Immature natural killer cell (primary cell): ENCODE measurements at places on chromosomes 16 and 17.

DNA sequence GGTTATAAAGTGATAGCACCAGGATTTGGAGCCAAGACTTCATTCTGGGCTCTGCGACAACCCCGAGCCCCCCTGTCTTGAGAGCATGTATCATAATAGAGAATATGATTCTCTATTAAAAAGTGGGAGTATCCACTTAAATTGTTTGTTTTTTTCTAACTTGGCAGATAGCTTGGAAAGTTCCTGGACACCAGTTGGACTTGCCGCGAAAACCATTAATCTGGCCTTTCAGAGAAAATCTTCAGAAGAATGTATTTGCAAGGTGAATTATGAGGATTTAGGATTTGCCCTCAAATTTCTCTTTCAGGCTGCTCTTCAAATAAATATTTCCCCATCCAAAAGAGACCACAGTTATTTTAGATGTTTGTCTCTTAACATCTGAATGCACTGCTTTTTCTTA lies 53.5 kb downstream of the MARCHF10 start:
- no peak for DNase-seq

DNA sequence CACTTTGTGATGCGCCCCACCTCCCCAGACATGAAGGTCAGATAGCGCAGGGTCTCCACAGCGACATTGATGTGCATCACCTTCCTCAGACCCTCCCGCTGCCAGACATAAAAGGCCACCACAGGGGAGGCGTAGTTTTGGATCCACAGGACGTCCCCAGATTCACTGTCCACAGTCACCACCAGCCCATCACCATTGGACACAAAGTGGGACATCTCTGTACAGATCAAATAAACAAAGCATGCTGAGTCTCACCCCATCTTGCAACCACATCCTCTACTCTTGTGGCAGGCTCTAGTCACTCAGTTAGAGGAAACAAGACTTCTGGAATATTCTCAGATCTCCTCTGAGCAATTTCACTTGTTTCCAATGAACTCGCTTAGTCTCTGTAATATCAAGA lies 46.3 kb upstream of the ICAM2 start:
- peak; percentile 87 for DNase-seq

DNA sequence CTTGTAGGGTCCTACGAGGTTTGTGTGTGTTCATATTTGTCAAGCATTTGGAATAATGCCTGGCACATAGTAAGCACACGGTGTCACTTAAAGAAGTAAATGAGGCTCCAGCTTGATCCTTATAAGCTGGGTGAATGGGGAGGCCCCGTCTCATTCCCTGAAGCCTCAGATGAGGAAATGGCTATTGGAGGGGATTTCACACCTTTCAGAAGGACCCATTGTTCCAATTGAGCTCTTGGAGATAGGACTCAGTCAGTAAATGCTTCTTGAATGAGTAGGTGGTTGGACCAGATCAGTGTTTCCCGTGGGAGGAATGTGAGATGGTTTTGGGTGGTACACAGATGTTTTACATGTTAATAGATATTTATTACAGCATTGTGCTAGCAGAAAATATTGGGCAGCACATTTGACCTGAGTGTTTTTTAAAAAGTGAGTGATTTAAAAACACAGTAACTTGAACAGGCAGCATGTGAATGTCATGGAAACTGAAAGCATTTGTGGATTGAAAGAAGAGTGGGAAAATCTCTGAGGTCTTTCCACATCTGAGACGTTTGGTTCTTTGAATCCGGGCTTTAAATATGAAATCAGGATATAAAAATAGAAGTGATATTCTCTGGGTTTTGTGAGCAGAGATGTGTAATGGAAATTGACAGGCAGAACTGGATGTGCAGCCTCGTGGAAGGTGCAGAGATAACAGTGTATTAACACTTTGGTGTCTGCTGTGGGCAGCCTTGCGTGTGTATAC lies 36.4 kb upstream of the ARHGAP17 start:
- no peak for DNase-seq

GRCh38 chr16:3383045-3383448 lies 17.8 kb downstream of the ZSCAN32 start:
- no peak for DNase-seq

DNA sequence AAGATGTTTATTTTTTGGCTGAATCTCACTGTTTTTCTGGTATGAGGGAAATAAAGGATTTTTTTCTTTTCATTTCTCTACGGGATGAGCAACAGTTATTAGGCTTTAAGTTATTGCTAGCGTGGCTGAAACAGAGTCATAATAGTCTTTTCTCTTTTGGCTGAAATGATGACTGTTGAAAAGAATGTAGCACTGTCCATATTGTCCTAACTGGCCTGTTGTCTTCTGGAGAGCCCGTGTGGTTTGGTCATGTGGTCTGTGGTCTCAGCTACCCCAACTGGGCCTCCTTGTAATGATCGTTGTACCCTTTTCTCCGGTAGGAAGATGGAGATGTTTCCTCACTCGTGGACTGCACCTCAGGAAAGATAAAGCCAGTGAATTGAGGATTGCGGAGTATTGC lies 36.6 kb downstream of the EPN2 start:
- no peak for DNase-seq

DNA sequence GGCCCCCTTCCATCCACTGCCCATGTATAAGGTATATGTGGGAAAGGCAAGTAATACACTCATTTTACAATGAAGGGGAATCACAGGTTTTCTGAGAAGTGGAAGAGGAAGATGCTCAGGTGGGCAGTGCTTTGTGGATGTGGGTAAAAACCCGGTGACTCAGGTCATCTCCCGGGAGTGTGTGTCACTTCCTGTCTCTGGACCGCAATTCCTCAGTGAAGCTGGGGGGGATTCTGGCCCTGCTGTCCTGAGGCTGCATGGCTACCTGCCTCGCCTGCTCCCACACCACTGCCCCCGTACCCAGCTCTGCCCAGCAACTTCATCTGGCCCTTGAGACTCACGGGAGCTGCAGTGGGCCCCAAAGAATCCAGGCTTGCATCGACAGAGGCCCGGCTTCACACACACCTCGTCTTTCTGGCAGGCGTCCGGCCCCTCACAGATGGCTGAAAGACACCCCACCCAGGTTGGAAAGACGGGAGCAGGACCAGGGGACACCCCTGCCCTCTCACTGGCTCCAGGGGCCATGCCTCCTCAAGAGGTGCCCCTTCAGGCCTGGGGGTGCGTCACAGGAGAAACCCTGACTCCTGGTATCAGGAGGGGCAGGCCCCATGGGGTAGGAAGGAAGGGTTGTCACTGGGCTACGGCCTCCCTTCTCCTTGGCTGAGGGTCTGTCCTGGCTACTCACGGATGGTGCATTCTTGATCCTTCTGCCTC lies 882 bp downstream of the SCARF1 start:
- DNase-seq = no peak

DNA sequence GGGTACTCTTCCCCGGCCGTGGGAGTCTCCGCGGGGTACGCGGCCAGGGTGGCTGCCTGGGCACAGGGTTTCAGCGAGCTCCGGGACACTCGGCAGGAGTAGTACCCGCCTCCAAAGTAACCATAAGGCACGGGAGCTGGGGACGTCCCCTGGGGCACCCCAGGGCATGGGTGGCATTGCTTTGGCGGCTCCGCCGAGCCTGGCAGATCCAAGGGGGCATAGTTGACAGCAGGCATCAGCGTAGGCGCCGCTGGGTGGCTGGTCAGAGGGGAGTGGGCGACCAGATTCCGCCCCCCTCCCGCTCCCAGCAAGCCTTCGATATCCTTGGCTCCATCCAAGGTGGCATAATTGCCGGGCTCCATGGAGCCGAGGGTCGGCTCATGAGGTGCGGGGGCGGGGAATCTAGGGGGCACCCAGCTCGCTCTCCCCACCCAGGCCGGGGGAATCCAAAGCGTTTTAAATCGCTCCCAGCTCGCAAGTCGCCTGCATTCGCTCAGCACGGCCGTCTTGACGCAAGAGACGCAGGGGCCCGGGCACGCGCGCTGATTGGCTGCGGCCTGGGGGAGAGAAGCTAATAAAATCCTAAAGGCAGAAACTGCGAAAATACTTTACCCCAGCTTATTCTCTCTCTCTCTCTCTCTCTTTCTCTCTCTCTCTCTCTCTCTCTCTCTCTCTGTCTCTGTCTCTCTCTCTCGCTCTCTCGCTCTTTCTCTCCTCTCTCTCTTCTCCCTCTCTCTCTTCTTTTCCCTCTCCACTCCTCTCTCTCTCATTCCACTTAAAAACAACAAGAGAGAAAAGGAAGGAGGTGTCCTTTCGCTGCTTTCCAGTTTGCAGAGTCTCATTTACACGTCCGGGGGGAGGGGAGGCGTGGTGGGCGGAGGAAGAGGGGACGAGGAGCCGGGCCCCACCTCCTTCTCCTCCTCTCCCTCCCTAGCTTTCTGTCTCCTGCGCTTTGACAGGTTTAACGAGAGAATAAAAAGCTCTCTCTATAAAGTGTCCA lies at the start of gene HOXB13:
Gene HOXB13, minus strand, starts transcription at position 519 of the 1,000 bp plus-strand sequence. Its CDS starts 157 bp downstream, at position 362.
- DNase-seq = peak; percentile 29

DNA sequence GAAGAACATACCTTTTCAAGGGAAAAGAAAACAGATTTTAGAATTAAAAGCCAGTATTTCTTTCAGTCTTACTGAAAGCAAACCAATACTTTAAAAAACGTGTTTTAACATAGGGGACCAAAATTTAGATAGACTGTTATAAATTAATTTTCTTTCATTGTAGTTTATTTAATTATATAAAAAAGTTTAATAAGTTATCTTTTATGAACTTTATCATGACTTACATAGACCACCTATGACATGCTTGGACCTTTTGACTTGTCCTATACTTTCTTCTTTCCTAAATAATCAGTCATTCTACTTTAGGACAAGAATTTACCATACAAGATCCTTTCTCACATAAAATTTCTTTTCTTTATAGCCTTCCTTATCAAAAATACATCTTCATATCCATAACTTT lies 102.0 kb upstream of the HAS3 start:
- no peak for DNase-seq

- DNase-seq = no peak
Observed at GRCh38 chr17:70049801-70050591, 25.0 kb upstream of the KCNJ16 start.

DNA sequence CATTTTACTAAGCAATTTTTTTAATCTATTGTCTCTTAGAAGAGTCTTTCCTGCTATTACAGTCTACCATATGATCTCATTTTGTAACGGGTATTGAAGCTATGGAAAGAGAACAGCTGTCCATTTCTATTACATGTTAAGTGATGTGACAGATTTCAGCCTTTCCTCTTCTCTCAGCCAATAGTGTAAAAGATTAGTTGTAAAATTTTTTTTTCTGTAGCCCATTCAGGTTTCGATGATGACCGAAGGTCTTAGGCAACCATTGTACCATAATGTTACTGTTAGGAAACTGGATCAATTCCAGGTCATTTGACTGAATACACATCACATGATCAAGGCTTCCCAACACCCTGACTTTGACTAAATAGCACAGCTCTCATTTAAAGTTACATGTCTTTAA lies 147.6 kb upstream of the HLF start:
- DNase-seq = no peak
